AG04449 (cell line): ENCODE measurements at places on chromosomes 2 and 18.

DNA sequence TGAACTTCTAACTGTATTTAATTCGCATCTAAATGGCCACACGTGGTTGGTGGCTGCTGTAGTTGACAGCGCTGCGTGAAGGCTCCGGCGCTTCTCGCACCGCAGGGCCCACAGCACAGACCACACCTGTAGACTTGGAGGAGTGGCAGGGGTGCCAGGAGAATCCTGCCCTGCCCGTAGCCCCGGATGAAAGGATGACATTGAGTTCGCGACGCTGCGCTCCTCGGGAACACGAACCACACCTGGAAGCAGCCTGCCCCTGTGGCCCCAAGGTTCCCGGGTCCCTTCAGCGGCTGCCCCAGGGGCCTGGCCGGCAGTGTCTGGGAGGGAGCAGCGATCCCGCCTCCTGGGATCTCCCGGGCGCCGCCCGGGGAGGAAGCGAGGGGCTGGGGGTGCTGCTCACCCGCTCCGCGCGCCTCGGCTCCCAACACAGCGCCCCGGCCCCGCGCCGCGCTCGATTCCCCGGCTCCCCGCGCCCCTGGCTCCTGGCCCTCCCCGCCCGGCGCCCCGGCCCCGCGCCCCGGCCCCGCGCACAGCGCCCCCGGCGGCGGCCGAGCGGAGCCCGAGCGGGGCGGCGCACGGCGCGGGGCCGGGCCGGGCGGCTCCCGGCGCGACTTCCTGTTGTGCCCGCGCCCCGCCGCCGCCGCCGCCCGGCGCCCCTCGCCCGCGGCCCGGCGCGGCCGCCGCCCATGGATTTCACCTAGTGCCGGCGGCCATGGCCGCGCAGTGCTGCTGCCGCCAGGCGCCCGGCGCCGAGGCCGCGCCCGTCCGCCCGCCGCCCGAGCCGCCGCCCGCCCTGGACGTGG is at the start of gene RNPEPL1:
TSS of gene RNPEPL1 (plus strand) at position 613 of the 806 bp plus-strand sequence. CDS start at position 716, 103 bp downstream.
- no peak for DNase-seq

GRCh38 chr2:169095621-169096105 is 26.3 kb downstream of the DHRS9 start:
- peak; percentile 46 for DNase-seq

GRCh38 chr2:152467677-152468410 is 132.9 kb downstream of the FMNL2 start:
- no peak for DNase-seq

- no peak for DNase-seq
Measured at GRCh38 chr2:157473581-157473980, 29.7 kb upstream of the CYTIP start.

- DNase-seq: no peak
Measured at GRCh38 chr2:7952046-7952745, 729.7 kb upstream of the ID2 start.

DNA sequence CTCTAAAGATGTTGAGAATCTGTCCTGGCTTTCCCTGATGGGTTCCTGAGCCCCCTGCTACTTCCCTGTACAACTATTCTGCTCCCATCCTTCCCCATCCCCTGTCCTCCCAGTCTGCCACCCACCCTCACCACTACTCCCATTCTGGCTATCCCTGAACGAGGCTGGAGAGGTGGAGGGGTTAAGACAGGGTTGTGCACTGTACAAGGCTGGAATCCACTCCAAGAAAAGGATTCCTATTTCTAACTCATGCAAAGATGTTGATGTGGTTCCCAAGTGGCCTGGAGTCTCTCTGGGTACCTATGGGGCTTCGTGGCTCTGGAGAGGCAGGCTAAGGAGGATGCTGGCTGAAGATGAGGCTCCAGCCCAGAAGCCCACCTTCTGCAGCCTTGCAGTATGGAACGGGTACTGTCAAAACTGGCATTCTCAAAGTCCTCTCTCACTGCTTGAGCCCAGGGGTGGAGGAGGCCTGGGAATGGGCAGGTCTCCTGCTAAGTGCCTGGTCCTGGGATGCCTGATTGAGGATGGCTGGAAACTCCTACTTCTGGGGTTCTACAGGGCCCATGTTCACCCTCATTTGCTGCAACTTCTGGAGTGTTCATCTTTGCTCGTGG is 1.3 kb upstream of the FEV start:
- DNase-seq: no peak

GRCh38 chr2:177665328-177665727 is 272.8 kb downstream of the AGPS start:
- DNase-seq: no peak

GRCh38 chr2:236744281-236744705 is 174.7 kb downstream of the ACKR3 start:
- peak; percentile 92 for DNase-seq

GRCh38 chr2:129281791-129282530 is 697.5 kb upstream of the RAB6C start:
- no peak for DNase-seq

DNA sequence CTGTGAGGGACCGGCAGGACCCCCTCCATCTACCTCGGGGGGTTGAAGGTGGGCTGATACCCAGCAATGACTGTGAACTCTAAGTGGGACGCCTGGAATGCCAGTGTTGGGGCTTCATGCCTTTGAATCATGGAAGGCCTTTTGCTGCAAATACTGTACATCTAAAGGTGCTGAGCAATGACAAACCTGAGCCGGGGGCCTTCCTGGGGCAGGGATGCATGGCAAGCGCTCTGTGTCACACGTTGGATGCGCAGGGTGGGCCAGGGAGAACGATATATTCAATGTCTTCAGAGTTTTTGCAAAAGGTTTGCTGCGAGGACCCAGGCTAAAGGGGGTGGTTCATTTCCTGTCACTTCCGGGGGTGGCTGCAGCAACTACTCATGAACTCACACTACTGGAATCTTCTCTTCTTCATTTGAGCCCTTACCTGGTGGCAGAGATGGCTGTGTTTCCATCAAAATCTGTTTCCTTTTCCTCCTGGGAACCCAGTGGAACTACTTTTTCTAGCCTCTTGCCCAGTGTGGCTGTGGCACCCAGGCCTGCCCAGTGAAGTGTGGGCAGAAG is 24.1 kb upstream of the INHBB start:
- DNase-seq: no peak

DNA sequence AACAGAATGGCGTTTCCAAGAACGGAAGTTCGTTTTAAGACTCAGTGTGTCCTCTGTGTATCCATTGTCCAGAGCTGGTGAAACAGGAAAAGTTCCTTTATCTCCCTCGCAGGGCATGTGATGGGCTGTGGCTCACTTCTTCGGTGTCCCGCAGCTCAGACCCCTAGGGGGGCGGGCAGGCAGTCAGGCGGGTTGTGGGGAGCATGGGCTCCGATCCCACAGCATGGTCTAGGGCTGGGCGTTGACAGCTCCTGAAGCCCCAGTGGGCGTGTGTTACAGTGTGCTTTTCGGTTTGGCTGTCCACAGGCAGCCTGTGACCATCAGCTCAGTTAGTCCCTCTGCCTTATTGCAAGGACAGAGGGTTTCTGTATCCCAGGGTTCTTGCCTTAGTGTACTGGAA is 319.6 kb downstream of the AGAP1 start:
- no peak for DNase-seq

- no peak for DNase-seq
Measured at GRCh38 chr2:63719052-63719451, 122.6 kb upstream of the UGP2 start.

- no peak for DNase-seq
Measured at GRCh38 chr18:8499810-8500675, 109.2 kb upstream of the RAB12 start.

DNA sequence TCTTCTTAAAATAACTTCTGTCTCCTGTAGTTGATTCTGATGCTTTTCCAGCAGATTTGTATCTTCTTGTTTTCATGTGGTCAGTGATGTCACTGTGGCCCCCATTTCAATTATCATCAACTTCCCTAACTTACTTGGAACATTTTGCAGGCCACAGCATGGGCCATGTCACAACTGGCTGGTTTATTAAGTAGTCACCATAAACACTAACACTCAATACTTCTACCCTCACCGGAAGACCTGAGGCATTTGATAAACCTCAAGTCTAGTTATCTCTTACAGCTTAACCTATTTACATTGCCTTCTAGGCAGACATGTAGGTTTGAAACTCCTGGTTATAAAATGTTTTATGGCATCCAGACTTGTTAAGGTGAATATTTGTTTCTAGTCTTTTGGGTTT is 37.4 kb upstream of the PROKR1 start:
- DNase-seq: no peak

DNA sequence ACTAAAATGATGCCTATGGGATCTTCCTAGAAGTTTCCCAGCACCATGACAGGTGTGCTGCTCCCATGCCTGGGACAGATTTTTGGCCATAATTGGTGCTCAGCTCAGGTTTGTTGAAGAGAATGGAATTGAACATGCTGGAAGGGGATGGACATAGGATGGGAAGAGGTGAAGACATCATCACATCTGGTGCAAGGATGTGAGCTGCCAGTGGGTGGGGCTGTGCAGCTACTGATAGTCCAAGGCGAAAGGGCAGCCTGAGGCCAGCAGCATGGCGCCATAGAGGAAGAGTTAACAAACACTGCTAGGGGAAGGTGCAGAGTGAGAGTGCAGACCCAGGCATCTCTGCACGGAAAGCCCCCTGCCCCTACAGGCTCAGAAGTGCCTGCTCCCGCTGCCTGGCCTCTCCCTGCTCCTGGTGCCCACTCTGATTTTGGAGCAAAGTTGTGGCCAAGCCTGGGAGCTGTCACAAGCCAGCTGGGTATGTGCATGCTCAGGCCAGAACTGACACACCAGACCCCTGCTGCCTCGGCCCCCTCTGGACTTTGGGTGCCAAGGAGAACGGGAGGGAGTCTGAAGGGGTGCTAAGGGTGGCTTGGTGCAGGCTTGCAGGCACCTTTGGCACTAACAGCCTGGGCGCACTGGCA is 178.6 kb downstream of the ZBTB7C start:
- DNase-seq: no peak

- no peak for DNase-seq
Measured at GRCh38 chr2:74762789-74763188, 71.1 kb upstream of the HK2 start.

DNA sequence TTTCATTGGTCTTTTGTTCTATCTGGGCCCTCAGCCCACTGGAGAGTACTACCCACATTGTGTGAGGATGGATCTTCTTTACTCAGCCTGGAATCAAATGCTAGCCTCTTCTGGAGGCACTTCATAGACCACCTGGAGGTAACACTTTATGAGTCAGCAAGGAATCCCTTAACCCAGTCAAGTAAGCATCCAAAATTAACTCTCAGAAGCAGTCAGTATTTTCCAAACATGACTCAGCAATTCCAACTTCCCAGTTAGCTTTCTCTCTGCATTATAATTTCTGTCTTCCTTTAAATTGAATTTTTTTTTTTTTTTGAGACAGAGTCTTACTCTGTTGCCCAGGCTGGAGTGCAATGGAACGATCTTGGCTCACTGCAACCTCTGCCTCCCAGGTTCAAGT is 142.7 kb downstream of the ACKR3 start:
- DNase-seq: peak; percentile 5

DNA sequence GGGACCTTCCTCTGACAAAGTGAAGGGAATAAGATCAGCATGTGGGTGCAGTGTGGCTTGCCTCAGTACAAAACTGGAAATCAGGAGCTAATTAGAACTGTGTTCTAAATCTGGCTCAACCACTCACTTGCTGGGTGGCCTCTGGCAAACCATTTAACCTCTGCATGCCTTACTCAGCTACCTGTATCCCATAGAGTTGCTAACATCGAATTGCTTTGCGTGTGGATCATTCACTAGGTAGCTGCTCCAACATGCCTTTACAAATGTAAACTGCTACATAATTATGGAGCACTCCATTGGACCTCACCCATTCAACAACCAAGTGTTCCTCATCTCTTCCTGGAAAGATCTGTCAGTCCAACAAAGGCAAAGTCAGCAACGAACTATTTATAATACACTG is 19.0 kb downstream of the PLEKHM3 start:
- no peak for DNase-seq

GRCh38 chr2:18558458-18558857 is 2.0 kb downstream of the RDH14 start:
- DNase-seq: no peak

- no peak for DNase-seq
Measured at GRCh38 chr2:26561918-26562810, 79.0 kb downstream of the CIB4 start.

GRCh38 chr2:199378948-199379650 is 78.6 kb downstream of the SATB2 start:
- peak; percentile 36 for DNase-seq

DNA sequence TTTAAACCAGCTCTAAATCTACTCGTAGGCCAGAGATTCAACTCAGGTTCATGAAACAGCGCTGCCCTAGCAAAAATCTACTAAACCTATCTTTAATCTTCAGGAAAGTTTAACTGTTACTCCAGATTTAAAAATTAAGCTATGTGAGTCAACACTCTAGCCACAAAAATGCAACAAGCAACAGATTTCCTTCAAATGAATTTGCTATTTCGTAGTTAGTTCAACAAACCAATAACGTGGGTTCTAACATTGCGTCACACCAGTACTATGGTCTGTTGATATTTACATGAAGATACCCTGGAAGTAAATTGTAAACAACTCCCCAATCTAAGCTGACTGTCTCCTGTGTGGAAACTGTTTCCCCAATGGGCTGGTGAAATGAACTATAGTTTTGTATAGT is 71.2 kb downstream of the FIGN start:
- DNase-seq: peak; percentile 52

DNA sequence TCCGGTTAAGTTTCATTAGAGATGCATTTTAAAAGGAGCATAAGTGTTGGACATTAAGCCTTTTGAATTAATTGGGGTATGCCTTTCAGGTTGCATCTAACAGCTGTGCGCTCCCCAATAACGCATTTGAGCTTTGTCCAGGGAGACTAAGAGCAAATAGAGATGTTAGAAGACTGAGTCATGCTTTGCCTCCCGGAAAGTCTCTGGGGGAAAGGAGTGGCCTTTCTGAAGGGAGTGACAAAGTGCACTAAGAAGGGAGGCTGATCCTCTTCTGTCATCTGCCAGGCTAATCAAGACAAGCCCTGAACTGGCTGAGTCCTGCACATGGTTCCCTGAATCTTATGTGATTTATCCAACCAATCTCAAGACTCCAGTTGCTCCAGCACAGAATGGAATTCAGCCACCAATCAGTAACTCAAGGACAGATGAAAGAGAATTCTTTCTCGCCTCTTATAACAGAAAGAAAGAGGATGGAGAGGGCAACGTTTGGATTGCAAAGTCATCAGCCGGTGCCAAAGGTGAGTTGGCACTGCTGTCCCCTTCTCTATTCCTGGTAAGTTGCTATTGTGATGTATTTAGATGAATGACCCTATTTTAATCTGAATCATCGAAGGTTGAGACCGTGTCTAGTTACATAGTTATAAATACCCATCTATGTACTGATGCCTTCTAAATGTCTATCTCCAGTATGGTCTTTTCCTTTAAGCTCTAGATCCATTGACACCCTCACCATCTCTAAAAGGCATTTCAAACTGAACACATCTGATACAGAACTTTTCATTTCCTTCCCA is 12.1 kb downstream of the TTL start:
- no peak for DNase-seq

GRCh38 chr2:78715293-78715692 is 310.2 kb upstream of the REG3G start:
- DNase-seq: no peak

- no peak for DNase-seq
Measured at GRCh38 chr2:237234268-237234667, 148.6 kb downstream of the COPS8 start.
